ENCODE measurements at places on chromosomes 1 and 21. TPM values are rescaled to one million over a fixed set of nuclear protein-coding genes. Genes with fewer than 3 reads are reported as not detected.

Gene RAB7B
- not detected for total RNA-seq

Gene CXADR
- 0.40 TPM for total RNA-seq

Gene PGLYRP3
- not detected for total RNA-seq

Gene RPRD2
- total RNA-seq: 36.4 TPM

Gene EFNA4
- total RNA-seq: 8.2 TPM

Gene DNAI4
- total RNA-seq: 2.9 TPM

Gene TXNIP
- total RNA-seq: 262 TPM
